NCI-H1417 treated with DMSO at 0.1 percent for 48 hours (cell line): ENCODE measurements at places on chromosomes 12 and 14.

DNA sequence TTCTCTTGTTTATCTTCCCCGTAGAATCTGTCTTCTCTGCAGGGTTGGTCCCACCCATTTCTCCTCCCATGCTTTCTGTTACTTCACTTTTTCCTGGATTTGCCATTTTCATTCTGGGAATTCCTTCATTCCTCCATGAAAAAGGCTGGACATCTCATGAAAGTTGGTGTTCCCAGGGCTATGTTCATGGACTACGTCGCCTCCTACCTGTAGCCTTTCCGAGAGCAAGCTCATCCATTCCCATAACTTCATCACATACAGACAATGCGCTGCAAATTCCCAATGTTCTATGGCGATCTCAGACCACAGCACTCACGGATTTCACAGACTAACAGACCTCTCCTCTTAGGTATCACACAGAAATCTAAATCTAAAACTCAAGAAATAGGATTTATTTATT is 217.1 kb downstream of the EXOC5 start:
- DNase-seq: no peak

- DNase-seq: no peak
These were observed 239.2 kb downstream of the NUAK1 start for GRCh38 chr12:105899589-105899988.

- no peak for DNase-seq
These were observed 2.0 kb downstream of the FGF6 start for GRCh38 chr12:4443616-4444015.

DNA sequence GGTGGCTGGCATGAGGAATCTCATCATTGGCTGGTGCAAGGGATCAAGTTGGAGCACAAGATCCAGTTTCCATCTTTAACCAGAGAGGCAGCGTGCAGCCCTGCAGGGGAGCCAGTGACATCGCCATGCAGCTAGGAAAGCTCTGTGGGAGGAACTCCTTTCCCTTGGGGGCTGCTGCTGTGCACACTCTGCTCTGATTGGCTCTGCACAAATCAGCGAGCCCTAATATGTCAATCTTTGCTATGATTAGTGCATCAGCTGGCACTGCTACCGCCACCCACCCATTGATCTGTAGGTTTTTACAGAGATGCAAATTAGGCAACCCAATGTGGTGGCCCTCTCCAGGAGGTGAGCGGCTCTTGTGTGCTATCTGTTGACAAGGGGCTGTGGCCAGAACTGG is 262.6 kb downstream of the PCNX1 start:
- no peak for DNase-seq

GRCh38 chr14:105939810-105940508 is 413.6 kb downstream of the TMEM121 start:
- DNase-seq: no peak

- DNase-seq: no peak
These were observed 1031.8 kb downstream of the GALC start for GRCh38 chr14:86961106-86961716.

GRCh38 chr14:104660597-104660996 is 28.8 kb upstream of the INF2 start:
- DNase-seq: no peak

GRCh38 chr12:74722709-74723108 is 185.1 kb downstream of the ATXN7L3B start:
- DNase-seq: no peak

- no peak for DNase-seq
These were observed 64.8 kb downstream of the CACNA1C start for GRCh38 chr12:2117541-2117940.

DNA sequence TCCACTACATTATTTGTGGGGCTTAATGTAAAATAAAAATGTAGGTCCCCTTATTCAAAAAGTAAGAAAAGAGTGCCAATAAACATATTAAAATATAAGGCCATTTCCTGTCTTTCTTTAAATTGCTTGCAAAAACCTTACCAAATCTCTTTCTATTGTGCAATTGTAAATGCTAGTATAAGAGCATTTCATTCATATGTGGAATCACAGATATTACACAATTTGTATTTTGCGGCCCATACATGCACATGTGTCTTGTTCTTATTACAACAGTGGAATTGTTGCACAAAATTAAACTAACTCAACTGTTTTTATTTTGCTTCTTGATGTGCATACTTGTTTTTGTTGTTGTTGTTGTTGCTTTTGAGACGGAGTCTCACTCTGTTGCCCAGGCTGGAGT is 20.1 kb upstream of the CRADD start:
- DNase-seq: no peak

GRCh38 chr12:128098730-128099129 is 168.2 kb upstream of the TMEM132C start:
- no peak for DNase-seq

DNA sequence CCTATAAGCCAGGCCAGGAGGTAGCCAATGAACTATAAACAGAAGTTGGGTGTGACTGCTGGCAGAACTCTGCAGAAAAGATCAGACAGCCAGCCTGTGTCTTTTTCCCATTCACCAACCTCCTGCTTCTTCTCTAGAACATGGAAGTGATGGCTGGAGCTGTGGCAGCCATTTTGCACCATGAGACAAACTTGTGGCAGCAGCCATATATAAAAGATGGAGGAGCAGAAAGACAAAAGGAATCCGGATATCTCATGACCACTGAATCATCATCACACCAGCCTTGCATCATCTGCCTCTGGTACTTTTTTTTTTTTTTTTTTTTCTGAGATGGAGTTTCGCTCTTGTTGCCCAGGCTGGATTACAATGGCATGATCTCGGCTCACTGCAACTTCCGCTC is 8.7 kb downstream of the BEGAIN start:
- DNase-seq: no peak

GRCh38 chr14:50539051-50539450 is 6.7 kb upstream of the MAP4K5 start:
- DNase-seq: no peak

GRCh38 chr14:69351911-69352310 is 46.2 kb downstream of the ERH start:
- DNase-seq: no peak
